ENCODE measurements at places on chromosomes 7 and 10.

GRCh38 chr10:4176500-4177281, 391.7 kb upstream of the KLF6 start:
- no peak for DNase-seq

DNA sequence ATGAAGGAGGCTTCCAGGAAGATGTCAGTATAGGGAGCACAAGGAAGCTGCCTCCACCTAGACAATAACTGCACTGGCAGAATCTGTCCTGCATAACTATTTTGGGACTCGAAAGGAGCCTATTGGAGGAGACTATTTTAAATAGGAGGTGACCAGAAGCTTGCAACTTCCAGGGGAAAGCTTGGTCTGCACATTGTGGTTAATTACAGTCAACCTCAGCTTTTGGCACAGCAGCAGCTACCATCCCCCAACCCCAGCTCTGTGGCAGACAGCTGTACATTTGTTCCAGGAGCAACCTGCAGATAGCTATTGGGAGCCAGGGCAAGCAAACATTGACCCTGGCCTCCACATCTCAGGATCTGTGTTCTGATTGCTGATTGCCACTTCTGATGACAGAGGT, 46.3 kb upstream of the NANOS1 start:
- DNase-seq, result no peak

DNA sequence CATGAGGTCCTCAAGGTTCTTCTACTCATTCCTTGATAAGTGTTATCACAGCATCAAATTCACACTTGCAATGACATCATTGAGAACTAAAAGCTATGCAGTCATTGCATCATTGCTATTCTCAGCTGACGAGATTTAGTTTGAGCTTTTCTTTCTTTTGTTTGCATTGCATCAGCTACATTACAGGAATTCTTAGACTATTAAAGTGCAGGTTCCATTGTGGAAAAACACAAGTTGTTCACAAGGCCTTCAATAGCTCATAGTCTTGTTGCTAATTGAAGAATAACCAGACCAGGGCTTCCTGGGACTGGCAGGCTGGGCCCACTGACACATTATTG, 139.3 kb downstream of the CXCL12 start:
- DNase-seq, result no peak

GRCh38 chr7:128948976-128949760, 11.4 kb downstream of the IRF5 start:
- no peak for DNase-seq

DNA sequence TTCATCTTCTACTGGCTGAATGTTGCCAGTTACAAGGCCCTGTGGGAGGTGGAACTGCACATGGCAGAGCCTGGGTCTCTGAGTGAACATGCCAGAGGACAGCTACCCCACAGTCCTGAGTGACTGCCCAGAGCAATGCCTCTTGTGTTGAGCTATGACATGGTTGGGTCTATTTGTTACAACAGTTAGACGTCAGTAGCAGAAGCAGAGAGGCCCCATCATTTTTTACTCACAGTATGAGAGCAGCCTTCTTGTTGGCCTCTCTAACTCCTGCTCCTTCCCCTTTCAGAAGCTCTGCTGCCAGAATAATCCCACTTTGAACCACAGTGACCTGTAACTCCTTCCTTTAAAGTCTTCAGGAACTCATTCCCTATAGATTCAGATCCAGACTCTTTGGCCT, 30.8 kb upstream of the NRP1 start:
- no peak for DNase-seq

DNA sequence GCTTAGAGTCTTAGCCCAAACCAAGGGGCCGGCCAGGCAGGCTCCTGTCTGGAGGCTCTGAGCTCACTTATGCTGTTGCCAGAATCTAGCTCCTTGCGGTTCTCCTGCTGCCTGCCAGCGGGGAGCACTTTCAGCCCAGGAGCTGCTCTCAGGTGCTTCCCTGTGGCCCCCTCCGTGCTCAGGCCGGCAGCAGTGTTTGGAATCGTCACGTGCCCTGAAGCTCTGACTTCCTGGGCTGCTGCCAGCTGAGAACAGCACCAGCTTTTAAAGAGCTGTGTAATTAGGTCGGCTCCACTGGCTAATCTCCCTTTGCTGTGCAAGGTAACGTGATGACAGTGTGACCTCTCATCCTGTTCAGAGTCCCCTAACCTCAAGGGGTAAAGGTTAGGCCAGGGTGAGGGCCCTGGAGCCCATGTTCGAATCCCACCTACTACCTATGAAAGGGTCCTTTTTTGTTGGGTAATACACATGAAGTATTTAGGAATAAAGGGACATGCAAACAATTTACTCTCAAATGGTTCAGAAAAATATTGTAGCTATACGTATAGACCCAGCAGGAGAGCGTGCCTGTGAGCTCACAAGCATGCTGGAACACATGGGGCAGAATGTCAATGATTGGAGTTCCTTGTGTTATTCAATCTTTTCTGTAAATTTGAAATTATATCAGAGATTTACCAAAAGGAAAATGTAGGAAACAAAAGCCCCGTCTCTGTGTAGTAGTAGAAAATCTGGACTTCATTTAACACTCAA, 16.6 kb downstream of the ZNF862 start:
- no peak for DNase-seq

GRCh38 chr7:45021604-45022296, 21.7 kb downstream of the CCM2 start:
- DNase-seq, result peak; percentile 52

- no peak for DNase-seq
Observed at GRCh38 chr10:6624392-6624791, 44.3 kb upstream of the PRKCQ start.

DNA sequence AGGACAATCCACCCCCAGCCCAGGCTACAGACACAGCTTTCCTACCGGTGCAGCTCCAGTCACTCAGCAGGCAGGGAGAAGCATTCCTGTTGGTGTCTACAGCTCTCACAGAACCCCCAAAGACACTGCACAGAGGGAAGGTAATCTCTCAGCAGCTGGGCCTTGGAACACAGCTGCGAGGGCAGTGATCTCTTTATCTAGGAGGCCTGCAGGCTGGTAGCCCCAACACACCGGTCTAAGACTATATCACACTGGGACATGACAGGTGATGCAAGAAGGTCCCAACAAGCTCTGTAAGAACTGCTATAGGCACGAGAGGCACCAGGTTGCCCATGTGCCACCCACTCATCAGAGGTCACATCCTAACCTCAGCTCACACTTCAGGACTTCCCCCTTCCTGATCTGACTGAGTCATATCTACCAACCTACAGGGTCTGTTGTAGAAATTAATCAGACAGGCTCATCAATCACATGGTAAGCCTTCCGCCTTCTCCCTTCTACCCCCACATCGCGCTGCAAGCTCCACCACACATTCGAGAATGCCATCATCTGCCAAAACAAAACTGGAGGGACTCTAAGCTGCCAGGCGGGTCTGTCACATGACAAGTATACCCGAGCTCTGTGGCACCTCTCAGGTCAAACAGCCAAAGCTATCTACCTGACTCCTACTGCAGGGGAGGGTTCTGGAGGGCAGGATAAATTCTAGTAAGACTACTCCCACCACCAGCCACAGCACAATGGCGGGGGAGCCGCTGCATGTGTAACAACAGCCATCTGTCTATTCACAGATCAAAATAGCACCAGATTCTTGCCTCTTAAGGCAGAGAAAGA, 26.1 kb downstream of the FAM53B start:
- DNase-seq, result peak; percentile 80

DNA sequence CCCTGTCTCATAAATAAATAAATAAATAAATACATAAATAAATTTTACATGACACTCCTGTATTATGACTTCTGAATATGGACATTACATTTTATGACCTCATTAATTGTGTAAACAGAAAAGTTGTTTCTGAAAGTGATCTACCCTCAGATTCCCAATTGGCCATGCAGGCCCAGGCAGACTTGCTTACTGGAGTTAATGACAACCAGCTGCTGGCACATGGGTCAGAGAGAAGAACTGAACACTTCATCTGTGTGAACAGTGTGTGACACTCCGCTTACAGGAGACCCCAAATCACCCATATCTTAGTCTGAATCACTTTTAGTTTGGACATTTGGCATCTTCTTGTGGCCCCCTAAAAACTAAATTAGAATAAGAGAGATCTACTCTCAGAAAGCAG, 31.4 kb downstream of the PARP12 start:
- no peak for DNase-seq

DNA sequence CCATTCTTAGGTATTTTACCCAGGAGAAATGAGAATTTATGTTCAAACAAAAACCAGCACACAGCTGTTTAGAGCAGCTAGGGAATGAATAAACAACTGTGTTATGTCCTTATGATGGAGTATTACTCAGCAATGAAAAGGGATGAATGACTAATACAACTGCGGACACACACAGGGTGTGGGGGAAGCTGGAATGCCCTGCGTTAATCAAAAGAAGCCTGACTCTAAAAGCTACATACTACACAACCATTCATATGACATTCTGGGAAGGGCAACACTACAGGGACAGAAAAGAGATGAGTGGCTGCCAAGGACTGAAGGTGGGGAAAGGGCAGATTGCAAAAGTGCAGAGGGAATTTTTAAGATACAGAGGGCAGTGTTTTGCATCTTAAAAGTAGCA, 64.0 kb downstream of the DLG5 start:
- no peak for DNase-seq

DNA sequence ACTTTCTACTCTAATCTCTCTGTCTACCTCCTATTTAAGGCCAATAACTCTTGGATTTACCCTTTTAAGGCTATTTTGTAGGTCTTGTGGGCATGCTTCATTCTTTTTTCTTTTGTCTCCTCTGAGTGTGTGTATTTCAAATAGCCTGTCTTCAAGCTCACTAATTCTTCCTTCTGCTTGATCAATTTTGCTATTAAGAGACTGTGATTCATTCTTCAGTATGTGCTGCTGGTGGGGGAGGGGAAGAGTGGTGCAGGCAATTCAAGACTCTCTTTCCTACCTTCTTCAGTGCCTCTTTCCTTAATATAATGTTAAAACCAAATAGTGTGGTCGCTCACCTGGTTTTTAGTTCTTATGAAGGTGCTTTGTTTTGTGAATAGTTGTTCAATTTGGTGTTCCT, 20.0 kb downstream of the ABCB1 start:
- DNase-seq, result no peak

- DNase-seq, result no peak
Observed at GRCh38 chr7:47931005-47932004, 17.0 kb downstream of the PKD1L1 start.

GRCh38 chr10:132803416-132804210, 17.7 kb upstream of the NKX6-2 start:
- DNase-seq, result no peak

- DNase-seq, result peak; percentile 58
Observed at GRCh38 chr7:5528071-5528814, 104.6 kb upstream of the TNRC18 start.

GRCh38 chr7:17506095-17506494, 207.6 kb downstream of the AHR start:
- DNase-seq, result no peak

DNA sequence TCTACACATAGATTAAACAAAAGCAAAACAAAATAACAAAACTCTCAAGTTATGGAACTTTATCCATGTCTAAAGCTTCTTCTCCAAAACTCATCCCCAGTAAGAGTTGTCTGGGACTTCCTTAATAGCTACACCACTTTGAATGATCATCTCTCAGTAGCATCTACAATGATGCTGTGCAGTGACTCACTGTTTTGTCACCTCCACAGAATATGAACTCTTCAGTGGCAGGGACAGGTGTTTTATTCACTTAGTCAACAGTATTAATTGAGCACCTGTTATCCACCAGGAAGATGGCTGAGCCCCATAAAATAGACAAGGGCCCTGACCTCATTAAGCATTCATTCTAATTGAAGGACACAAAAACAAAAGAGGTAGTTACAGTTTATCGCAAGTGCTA, 350.7 kb downstream of the ELMO1 start:
- DNase-seq, result no peak

DNA sequence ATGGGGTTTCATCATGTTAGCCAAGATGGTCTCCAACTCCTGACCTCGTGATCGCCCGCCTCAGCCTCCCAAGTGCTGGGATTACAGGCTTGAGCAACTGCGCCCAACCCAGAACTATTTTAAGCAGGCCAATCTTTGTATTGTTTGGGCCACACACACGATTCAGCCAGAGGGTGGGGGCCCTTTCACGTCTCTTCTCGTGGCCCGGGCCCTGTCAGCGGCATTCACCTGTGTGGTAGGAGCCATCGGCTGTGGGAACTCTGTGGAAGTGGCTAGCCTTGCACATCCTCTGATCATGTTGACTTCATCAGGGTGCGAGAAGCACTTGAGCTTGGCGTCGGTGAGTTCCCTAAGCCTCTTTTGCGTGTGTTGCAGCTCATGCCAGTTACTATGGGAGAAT, 16.9 kb downstream of the SUN1 start:
- DNase-seq, result no peak

DNA sequence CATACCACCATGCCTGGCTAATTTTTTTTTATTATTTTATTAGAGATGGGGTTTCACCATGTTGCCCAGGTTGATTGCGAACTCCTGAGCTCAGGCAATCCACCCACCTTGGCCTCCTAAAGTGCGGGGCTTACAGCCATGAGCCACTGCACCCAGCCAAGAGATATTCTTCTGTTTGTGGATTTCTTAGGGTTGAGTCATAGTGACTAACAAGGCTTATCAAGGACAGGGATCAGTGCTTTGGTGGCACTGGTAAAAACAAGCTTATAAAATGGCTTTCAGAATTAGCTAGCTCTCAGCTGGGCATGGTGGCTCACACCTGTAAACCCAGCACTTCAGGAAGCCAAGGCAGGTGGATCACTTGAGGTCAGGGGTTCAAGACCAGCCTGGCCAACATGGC, 122.4 kb downstream of the ZNF248 start:
- no peak for DNase-seq

GRCh38 chr10:17576768-17577167, 40.4 kb downstream of the HACD1 start:
- no peak for DNase-seq

- no peak for DNase-seq
Observed at GRCh38 chr7:4058158-4058557, 623.9 kb upstream of the FOXK1 start.

GRCh38 chr7:89593125-89593524, 561.1 kb upstream of the STEAP1 start:
- no peak for DNase-seq

DNA sequence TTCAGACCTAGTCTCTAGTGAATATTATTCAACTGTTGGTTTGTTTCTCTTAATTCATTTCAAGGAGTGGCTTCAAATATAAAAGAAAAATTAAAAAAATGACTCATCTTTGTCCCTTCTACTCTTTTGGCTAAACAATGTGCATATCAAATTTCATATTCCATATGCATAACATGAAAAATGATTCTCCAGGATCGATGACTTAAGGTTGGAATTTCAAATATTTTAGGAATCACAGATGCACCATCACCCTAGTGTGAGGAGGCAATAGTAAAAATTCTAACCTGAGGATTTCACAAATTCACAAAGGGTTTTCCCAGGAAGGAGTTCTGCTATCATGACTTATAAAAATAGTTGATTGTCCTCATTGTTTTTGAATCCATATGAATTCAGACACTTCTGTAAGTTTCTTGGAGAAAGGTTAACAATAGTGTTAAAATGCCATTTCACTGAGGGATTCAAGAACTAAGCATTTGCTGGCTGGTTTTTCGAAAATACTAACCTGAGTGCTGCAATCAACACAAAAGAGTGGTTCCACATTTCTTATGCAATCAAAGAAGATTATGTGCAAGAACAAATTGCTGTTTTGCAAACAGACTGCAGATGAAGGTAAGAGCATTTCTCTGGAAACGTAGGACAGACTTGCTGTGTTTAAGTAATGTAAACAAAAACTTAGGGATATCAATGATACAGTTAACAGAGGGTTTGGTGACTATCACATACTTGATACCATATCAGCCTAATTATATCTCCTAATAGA, 547.5 kb upstream of the LRRTM3 start:
- no peak for DNase-seq

Measured in stimulated activated CD8-positive, alpha-beta memory T cell treated with anti-CD3 and anti-CD28 coated beads, Interleukin-4, amount 100 ng/mL, for 48 hours (primary cell).